ENCODE measurements at places on chromosomes 1 and 21.

- no peak for DNase-seq
Observed at GRCh38 chr21:27795418-27795817, 828.5 kb upstream of the ADAMTS5 start.

GRCh38 chr1:183092350-183092749, 69.1 kb downstream of the LAMC1 start:
- DNase-seq, result no peak

- no peak for DNase-seq
Observed at GRCh38 chr1:7575041-7575400, 196.1 kb upstream of the VAMP3 start.

- peak; percentile 29 for DNase-seq
Observed at GRCh38 chr1:152533327-152533938, 19.2 kb downstream of the CRCT1 start.

- no peak for DNase-seq
Observed at GRCh38 chr1:238653693-238654321, 732.6 kb upstream of the CHRM3 start.

GRCh38 chr1:104760017-104760416, 1010.3 kb downstream of the AMY1C start:
- no peak for DNase-seq

DNA sequence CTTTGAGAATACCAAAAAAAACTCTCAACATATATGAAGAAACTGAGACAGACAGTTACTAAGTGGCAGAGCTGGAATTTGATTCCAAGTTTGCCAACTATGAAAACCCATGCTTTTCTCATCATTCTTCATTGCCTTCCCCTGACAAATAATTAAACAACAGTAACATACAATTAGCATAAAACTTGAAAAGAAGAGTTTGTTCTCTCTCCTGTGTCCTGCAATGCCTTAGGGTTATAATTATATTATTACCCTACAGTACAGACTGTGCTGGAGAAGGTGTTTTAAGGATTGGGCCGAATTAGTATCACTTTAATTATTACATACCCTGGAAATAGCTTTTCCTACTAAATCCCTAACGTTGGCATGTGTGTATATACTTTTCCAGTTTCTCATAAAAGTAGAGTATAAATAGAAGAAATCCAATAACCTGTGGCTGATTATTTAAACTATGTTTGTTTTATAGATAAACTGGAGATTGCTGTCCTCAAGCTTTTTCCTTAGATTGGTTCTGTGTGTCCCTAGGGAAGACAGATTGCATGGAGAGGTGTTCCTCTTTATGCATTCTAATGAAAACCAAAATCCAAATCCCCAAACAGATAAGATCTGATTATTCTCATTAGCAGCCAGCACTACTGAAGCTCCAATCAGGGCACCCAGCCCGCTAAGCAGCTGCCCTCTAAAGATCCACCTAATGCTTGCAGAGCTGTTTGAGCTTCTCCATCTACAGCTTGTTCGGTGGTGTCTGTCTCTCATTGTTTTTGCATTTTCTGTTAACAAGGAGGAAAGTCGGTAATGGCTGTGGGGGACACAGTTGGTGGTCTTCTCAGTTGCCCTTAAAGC, 156.3 kb downstream of the TM2D1 start:
- no peak for DNase-seq

GRCh38 chr1:226960256-226960655, 20.2 kb downstream of the COQ8A start:
- no peak for DNase-seq

GRCh38 chr1:228276174-228276831, 68.5 kb downstream of the OBSCN start:
- DNase-seq, result no peak

GRCh38 chr1:57255945-57256344, 167.9 kb downstream of the DAB1 start:
- DNase-seq, result no peak

DNA sequence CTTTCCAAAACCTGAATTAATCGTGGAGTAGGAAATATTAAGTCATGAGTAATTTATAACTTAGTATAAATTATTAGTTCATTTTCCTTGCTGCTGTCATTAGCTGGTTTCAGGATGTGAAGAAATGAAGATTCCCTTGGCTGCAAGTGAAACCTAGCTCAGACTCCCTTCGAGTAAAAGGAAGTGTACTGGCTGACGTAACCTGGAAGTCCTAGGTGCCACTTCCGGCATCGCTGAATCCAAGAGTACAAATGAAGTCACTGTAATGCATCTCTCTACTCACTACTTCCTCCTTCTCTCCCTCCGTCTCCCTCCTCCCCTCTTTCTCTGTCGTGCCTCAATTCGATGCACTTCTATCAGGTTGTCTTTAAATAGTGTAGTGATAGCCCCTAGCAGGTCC, 28.8 kb downstream of the ZP4 start:
- DNase-seq, result no peak

DNA sequence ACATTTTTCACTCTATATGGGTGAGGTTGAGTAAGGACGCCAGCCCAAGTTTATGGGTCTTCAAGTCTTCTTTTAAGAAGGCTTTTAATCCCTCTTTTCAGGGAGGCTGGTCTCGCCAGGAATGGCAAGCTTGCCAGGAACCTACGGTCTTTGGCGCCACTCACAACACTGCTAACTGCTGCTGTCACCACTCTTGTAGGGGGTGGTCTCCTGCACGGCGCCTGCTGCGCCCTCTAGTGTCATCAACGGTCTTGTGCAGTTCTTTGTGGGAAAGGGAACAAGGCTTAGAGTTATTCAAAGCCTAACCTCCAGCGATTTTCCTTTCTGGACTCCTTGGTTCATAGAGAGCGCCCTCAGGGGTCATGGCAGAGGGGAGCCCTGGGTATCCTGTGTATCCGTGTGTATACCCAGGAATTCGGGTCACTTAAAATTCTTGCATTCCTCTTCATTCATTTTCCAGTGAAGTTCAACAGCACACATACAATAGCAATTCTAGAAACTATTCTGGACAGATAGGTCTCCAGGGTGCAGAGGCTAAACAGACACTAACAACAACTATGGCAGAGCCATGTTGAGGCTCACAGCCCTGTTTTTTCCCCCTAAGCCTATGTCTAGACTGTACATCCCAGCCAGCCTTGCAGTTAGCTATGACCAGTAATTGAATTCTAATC, 392.8 kb upstream of the CAMK1G start:
- DNase-seq, result peak; percentile 21

- DNase-seq, result no peak
Observed at GRCh38 chr1:230599926-230600656, 42.2 kb upstream of the COG2 start.

- no peak for DNase-seq
Observed at GRCh38 chr1:37567023-37567422, 10.3 kb downstream of the DNALI1 start.

DNA sequence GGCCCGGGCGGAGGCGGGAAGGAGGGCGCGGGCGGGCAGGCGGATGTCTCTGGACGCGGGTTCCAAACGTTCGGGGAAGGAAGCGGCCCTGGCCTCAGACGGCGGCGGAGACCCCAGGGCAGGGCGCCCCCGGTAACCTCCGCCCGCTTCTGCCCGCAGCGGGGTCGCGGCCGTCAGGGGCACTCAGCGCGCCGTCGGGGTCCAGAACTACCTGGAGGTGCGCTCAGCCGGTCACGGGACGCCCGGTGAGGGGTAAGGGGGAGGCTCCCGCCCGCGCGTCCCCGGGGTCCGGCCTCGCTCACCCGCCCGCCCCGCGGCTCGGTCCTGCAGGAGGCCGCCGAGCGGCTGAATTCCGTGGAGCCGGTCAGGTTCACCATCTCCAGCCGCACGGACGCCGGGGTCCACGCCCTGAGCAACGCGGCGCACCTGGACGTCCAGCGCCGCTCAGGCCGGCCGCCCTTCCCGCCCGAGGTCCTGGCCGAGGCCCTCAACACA, 406 bp downstream of the PUSL1 start:
- DNase-seq, result no peak

DNA sequence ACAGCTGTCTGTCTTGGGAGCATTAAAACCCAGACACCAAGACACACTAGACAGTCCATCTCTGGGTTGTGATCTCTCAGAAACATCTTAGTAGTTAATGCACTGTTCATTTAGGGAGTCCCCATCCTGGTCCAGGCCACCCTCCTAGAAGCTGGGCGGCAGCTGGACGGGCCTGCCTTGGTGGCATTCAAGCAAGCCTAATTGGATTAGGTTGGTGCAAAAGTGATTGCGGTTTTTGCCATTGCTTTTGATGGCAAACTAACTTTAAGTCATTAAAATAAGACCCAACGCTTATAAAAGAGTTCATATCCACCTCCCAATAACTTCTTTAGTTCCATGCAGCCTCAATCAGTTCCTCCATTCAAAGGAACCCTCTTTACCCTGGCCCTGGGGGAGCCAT, 21.7 kb downstream of the ATP5PO start:
- no peak for DNase-seq

- no peak for DNase-seq
Observed at GRCh38 chr1:100649146-100649545, 70.4 kb upstream of the VCAM1 start.

- DNase-seq, result no peak
Observed at GRCh38 chr1:173190101-173190936, 16.8 kb downstream of the TNFSF4 start.

DNA sequence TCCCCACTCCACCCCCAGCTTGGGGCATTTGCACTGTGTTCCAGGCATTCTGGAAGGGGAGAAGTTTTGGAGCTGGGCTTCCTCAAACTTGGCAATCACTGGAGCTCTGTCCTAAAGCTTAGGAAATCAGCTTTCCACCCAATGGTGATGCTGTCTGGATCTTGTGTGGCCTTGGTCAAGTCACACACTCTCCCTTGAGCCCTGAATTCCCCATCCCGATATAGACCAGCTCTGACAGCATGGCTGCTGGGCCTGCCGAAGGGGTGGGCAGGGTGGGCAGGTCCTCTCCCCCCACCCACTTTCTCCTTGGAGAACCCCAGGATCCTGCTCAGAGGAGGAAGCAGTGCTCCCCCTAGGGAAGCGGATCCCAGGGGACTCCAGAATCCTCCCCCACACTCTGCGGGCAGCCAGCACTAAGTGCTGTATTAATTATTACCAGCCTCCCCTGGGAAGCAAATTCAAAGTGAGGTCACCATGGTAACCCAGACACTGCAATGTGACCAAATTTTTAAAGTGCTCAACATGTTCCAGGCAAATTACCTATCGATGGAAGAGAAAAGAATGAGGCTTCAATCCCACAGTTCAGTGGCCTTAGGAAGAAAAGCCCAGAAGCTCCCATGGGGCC, 21.3 kb upstream of the LDLRAP1 start:
- no peak for DNase-seq

DNA sequence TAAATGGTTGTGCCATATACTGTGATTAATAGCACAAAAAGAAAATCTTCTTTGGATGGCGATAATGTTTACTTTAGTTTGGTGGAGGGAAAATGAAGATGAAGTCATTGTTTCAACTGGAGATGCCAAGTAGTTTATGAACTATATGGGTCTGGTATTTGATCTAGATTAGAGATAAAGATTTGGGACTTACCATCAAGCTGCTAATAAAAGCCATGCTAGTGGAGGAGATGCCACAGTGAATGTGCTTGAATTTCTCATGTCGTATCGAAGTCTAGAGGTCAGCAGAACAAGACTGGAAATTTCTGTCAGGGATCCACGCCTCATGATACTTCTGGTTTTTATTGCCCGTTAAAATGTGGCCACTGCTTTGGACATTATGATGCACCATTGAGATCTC, 742.0 kb downstream of the NCAM2 start:
- DNase-seq, result no peak

DNA sequence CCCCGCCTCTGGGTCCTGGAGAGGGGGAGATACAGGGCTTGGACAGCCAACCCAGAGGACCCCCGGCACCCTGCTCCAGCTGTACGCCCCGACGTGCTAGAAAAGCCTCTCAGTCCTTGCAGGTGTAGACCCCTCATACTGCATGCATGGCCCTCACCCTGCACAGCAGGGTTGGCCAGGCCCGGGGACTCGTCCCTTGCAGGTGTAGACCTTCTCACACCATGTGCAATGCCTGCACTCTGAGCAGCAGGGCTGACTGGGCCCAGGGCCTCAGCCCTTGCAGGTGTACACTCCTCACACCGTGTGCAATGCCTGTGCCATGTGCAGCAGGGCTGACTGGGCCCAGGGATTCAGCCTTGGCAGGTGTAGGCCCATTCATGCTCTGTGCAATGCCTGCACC, 26.8 kb downstream of the WNT9A start:
- no peak for DNase-seq

DNA sequence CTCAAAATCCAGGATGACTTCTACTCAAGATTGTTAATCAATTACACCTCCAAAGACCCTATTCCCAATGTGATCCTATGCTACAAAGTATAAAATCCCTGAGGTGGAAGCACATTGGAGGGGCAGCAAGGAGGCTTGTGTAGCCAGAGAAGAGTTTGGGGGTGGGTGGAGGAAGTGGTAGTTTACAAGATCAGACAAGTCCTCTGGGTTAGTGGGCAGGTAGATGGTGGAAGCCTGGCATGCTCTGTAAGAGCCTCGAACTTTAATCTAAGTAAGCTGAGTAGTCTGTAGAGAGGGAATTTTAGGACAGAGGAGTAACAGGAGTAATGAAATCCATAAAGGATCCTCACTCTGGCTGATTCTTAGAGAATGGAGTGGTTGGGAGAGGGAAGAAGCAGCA, 65.0 kb upstream of the KCTD3 start:
- no peak for DNase-seq

- no peak for DNase-seq
Observed at GRCh38 chr1:206094024-206094423, 23.2 kb downstream of the AVPR1B start.

- DNase-seq, result no peak
Observed at GRCh38 chr21:41684381-41685245, 82.2 kb downstream of the RIPK4 start.

GRCh38 chr1:101250222-101250621, 13.4 kb downstream of the S1PR1 start:
- DNase-seq, result no peak

GRCh38 chr1:2374252-2375155, 16.9 kb downstream of the MORN1 start:
- no peak for DNase-seq

GRCh38 chr1:6209661-6210580, 4.0 kb downstream of the RNF207 start:
- DNase-seq, result no peak

GRCh38 chr1:192702212-192702902, 66.4 kb downstream of the RGS13 start:
- DNase-seq, result no peak

DNA sequence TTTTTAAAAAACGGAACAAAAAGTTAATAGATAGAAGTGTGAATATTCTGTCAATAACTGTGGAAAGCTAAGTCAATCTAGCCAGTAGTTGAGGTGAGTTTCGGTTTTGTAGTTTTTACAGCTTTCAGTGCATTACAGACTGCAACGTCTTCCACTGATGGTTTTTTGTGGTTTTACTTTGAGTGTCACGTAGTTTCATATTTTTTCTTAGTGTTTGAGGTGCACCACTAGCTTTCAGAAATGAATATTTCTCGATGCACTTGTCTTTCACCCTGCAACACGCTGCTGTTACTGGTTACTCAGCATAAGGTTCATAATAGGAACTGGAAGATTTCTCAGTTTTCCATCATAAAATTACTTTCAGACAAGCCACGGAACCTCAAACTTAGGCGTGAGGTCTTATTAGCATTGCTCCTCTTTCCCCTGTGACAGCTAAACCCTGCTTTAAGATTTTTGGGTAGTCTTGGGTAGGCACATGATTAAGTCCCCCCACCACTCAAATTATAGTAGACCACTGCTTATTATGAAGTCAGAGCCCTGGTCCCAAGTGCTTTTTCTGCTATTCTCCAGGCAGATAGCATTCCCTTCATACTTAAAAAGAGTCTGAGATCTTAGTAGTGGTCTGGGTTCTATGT, 1412.7 kb downstream of the KCNT2 start:
- DNase-seq, result peak; percentile 22

GRCh38 chr1:232553809-232554208, 76.1 kb downstream of the SIPA1L2 start:
- DNase-seq, result no peak

All from activated CD4-positive, alpha-beta memory T cell treated with anti-CD3 and anti-CD28 coated beads, Interleukin-2, amount 10 ng/mL, durations not matched to agents 7 days and 5 days (primary cell).